ENCODE measurements at places on chromosomes 7 and 10.

GRCh38 chr10:16832351-16833080 is 15.3 kb upstream of the RSU1 start:
- no peak for DNase-seq

DNA sequence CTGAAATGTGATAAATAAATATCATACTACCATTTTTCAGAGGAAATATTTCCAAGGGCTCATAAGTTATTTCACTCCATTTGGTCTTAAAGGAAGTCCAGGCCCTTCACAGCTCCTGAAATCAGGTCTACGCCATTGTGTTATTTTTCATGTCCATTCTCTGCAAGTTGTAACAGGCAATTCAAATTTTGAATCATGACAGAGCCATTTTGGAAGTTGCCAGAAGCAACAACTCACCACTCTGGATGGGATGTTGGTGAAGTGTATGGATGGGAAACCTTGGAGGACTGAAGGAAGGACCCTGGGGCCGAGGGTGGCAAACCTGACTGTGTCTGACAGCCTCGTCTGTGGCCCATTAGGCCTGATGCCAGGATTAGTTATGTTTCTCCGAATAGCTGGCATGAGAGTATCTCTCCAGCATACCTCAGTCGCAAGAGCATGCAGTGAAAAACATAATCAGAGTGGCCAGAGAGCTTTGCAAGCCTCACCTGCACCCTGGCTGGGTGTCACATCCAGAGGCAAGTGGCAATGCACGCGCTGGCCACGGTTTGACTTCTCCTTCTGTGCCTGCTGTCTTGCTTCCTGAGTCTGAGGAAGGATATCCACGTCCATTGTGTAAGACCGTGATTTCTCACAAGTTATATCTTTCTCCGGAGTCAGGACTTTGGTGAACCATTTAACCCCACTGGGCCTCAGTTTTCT is 87.1 kb downstream of the NRP1 start:
- DNase-seq, result no peak

GRCh38 chr10:74483356-74483755 is 332.3 kb downstream of the ADK start:
- no peak for DNase-seq

DNA sequence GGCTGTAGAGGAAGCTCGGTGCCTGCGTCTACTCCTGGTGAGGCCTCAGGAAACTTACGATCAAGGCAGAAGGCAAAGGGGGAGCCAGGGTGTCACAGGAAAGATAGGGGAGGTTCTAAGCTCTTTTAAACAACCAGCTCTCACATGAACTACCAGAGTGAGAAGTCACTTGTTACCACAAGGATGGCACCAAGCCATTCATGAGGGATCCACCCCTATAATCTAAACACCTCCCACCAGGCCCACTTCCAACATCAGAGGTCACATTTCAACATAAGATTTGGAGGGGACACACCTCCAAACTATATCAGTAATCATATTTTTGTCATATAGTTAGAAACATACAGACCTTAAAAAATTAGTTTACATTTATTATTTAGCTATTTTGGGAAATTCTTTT is 9.4 kb downstream of the NOC3L start:
- DNase-seq, result no peak

DNA sequence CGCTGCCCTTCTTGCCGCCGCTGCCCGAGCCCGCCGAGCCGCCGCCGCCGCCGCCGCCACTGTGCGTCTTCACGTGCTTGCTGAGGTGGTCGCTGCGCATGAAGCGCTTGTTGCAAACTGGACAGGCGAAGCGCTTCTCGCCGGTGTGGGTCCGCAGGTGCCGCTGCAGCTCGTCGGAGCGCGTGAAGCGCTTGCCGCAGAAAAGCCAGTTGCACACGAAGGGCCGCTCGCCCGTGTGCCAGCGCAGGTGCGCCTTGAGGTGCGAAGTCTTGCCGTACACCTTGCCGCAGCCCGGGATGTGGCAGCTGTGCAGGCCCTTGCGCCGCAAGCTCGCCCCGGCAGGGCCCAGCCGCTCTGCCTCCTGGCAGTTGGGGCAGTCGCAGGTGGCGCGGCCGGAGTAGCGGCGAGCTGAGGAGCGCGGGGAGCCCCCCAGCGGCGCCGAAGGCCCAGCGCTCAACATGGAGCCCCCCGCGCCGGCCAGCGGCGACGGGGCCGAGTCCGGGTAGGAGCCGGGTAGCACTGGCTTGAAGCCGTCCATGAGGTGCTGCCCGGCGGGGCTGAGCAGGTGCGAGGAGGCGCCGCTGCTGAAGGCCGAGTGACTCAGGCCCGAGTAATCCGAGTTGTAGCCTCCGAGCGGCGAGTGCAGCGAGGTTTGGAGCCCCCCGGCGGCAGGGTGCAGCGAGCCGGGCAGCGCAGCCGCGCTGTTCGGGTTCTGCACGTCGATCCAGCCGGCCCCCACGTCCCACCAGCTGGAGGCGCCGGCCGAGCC is 2.1 kb downstream of the SP8 start:
- DNase-seq, result no peak

GRCh38 chr10:97363071-97363470 is 28.5 kb upstream of the FRAT2 start:
- DNase-seq, result no peak

DNA sequence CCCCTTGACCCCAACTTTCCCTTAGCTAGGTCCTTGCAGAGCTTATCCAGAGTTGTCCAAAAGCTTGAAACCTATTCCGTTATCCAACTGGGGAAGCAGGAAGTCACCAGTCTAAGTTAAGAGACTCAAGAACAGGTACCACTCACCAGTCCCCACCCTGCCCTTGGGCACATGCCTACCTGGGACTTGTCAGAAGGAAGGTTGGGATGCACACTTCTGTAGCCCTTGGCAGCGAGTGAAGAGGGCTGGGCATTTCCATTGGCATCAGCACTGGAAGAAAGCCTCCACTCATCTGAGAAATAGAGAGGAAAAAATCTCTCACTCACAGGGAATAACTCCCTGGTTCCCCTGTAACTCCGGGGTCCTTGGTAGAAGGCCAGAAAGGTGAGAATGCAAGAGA is 131.0 kb upstream of the PDLIM1 start:
- no peak for DNase-seq

DNA sequence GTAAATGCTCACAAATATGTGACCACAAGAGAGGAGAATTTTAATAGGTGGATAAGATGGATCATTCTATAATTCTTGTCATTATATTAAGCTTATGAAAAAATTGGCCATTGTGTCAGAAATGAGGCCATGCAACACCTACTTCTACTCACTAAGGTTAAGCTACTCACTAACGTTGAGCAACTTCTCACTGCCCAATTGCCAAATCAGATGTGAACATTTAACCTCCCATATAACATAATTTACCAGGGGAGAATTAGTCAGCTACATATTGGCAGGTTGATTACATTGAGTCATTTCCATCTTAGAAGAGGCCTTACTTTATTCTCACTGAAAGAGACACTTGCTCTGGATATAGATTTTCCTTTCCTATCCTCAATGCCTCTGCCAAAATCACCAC is 211.2 kb upstream of the DGKB start:
- no peak for DNase-seq

GRCh38 chr10:86253091-86254072 is 113.2 kb downstream of the GRID1 start:
- no peak for DNase-seq

- no peak for DNase-seq
These were observed 146.2 kb upstream of the LYZL1 start for GRCh38 chr10:29142516-29143314.

GRCh38 chr7:96344236-96344635 is 22.3 kb upstream of the SLC25A13 start:
- no peak for DNase-seq

- DNase-seq, result no peak
These were observed 2.5 kb downstream of the RASSF4 start for GRCh38 chr10:44961931-44962750.

DNA sequence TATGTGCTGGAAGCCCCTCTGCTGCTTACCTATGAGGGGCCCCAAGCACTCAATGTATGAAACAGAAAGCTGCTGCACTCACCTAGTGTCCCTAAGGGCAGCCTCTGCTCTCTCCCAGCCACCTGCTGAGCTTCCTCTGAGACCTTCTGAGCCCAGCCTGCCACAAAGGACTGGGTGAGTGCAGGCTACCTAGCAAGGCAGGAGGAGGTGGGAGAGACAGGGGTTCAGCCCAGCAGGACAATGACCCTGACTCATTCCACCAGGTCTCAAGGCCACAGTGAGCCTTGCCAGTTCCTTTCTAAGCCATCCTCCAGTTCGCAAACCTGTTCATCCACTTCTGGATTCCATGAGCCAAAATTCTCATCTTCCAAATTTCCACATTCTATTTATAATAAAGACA is 16.3 kb downstream of the VOPP1 start:
- DNase-seq, result no peak

- DNase-seq, result no peak
These were observed 603.5 kb upstream of the NRP1 start for GRCh38 chr10:33938001-33938400.

GRCh38 chr10:43393606-43394360 is 15.2 kb downstream of the HNRNPF start:
- no peak for DNase-seq

GRCh38 chr7:87192784-87193487 is 26.6 kb downstream of the TMEM243 start:
- DNase-seq, result no peak

DNA sequence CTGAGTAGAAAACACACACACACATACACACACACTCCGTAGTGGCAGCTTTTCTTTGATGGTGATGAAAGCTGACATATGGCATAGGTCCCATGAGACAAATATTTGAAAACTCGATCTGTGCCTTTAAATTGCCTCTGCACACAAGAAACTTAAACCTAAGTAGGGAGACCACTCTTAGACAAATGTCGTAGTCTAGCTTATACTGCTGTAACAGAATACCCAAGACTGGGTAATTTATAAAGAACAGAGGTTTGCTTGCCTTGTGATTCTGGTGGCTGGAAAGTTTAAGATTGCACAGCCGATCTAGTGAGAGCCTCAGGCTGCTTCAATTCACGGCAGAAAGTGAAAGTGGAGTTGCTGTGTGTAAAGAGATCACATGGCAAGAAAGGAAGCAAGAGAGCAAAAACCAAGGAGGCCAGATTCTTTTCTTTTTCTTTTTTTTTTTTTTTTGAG is 489.4 kb upstream of the SORCS1 start:
- no peak for DNase-seq

DNA sequence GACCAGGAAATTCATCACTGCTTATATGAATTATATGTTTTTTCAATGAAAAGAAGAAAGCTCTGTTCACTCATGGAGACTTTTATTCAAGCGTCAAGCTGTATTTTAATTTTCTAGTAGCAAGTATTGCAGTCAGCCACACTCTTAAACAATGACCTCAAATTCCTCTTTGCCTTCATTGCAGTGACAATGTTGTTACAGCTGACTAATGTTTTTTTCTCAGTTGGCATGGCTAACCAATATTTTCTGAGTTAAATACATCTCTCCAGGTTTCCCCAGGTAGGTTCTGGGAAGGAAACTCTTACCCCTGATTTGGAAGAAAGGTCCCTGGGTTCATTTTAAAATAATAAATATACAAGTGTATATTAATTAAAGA is 241.5 kb downstream of the WDR11 start:
- no peak for DNase-seq

DNA sequence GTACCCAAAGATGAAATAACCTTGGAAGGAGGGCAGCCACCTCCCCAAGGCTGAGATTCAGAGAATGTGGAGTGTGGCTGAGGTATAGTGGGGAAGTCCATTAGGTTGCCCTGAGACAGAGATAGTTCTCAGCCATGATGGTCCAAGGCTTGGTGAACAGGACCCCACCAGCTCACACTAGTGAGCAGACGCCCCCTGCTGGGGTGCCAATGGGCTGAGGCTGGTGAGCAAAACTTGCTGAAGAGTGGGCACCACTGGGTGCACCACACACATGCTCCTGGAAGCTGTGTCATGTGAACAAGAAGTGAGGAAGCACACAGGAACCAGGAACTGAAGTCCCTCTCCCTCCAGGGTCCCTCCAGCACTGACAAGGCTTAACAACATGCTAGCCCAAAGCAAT is 8.9 kb downstream of the FBXL13 start:
- DNase-seq, result no peak

DNA sequence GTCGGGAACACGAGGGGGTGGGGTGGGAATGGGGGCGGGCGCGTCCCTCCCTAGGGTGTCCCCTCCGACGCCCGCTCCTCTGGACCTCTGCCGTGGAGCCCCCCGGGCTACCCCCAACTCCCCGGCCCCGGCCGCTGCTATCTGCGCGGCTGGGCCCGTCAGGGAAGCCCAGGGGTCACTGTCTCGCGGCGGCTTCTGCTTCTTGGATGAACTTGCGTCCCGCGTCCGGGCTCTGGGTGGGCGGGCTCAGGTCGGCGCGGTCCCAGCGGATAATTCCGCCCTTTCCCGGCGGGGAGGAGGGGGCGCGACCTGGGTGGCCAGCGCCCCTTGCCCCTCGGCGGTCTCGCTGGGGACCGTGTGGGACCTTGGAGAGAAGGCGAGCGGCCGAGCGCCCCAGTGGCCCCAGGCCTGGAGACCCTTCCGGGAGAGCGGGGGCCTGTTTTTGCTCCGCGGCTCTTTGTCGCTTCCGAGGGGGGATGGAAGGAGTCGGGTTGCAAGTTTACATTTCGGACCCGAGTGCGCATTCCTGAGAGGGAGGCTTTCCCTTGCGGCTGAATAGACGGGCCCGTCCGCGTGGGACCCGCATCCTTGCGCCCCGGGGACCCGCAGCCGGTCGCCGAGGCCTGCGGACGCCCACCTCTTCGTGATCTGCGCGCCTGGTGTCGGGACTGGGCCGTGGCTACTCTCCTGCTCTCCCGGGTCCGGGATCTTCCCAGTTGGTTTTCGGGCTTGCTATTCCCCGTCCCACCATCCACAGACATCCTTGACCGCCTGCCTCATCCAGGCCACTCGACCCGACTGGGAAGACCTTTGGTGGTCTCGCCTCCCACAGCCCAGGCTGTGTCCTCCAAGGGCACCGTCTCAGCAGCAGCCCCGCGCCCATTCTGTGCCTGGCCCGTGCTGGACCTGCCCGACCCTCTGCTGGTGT is 812 bp downstream of the DOCK1 start:
- no peak for DNase-seq

DNA sequence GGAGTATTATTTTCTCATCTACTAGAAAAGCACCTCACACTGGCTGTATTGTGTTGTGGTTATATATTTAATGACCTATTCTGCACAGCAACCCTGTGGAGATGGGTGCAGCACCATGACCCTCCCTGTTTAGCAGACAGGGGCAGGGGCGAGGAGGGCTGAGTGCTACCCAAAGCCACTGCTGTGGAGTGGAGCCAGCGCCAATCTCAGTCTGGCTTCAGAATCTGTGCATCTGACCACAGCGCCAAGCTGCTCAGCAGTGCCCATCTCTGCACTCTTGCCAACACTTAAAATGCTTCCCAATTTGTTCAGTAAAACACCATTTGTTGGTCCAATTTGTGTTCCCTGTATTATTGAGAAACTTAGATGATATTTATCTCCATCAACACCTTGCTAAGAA is 239.1 kb downstream of the ZMYND11 start:
- DNase-seq, result no peak

GRCh38 chr10:94025806-94026205 is 32.1 kb downstream of the PLCE1 start:
- DNase-seq, result no peak
